Stimulated activated CD8-positive, alpha-beta memory T cell treated with anti-CD3 and anti-CD28 coated beads, Interleukin-12 subunit alpha, Interleukin-12 subunit beta, amount 100 ng/mL, for 1 hour (primary cell): ENCODE measurements at places on chromosomes 6 and 20.
A peak's percentile ranks its signal among the peaks of the same experiment; 100 is the strongest.

GRCh38 chr6:90660931-90661330, 74.1 kb upstream of the MAP3K7 start:
- DNase-seq: no peak

- no peak for DNase-seq
These were observed 347.0 kb downstream of the DOK5 start for GRCh38 chr20:54822386-54822785.

DNA sequence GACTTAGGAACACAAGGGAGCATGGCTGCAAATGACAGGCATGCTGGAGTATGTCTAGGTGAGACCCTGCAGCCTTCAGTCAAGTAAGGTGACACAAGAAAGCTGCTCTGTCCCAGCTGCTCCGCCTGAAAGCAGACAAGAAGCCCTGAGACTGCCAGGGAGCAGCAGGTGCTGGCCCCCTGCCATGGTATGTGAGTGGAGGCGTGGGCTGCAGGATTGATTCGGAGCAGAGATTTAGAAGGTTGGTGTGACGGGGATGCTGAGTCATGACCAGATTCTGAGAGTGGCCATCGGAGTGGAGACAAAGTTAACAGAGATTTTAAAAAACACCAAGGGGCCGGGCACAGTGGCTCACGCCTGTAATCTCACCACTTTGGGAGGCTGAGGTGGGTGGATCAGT, 17.8 kb downstream of the LRP11 start:
- DNase-seq: no peak

- no peak for DNase-seq
These were observed 256.0 kb upstream of the TCF21 start for GRCh38 chr6:133632906-133633305.

- DNase-seq: no peak
These were observed 326.6 kb downstream of the NRN1 start for GRCh38 chr6:5680095-5680494.

GRCh38 chr6:111922454-111923297, 49.4 kb upstream of the FYN start:
- DNase-seq: no peak

GRCh38 chr6:156776840-156777576, at the start of gene ARID1B:
Gene ARID1B (plus strand): TSS chr6:156777378. CDS start chr6:156777681, 303 bp downstream.
- DNase-seq: peak; percentile 66

GRCh38 chr20:31570735-31571617, 34.1 kb upstream of the ID1 start:
- DNase-seq: no peak

DNA sequence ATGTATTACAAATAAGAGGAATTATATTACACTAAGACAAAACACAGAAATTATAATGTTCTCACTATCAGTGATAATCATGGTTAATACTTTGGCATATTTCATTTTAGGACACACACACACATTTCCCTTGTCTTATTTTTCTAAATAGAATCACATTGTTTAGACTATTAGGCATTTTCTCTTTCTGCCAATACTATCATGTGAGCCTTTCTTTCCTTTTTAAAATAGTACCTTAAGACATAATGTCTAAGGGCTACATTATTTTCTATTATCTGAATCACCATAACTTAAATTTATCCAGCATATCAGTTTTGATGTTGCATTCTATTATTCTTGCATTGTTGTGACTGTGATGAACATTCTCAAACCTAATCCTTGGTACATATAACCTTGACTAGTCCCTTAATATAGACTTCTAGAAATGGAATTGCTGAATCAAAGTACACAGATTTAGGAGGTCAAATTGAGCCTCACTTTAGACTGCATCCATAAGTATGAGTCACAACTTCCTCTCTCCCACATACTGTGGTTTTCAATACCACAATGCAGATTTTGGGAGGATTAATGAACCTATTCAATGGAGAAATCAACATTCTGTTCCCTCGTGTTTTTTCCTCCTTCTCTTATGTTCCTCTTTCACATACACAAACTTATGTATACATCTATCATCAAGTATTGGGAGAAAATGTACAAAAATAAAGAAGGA, 212.6 kb downstream of the MOXD1 start:
- DNase-seq: no peak

DNA sequence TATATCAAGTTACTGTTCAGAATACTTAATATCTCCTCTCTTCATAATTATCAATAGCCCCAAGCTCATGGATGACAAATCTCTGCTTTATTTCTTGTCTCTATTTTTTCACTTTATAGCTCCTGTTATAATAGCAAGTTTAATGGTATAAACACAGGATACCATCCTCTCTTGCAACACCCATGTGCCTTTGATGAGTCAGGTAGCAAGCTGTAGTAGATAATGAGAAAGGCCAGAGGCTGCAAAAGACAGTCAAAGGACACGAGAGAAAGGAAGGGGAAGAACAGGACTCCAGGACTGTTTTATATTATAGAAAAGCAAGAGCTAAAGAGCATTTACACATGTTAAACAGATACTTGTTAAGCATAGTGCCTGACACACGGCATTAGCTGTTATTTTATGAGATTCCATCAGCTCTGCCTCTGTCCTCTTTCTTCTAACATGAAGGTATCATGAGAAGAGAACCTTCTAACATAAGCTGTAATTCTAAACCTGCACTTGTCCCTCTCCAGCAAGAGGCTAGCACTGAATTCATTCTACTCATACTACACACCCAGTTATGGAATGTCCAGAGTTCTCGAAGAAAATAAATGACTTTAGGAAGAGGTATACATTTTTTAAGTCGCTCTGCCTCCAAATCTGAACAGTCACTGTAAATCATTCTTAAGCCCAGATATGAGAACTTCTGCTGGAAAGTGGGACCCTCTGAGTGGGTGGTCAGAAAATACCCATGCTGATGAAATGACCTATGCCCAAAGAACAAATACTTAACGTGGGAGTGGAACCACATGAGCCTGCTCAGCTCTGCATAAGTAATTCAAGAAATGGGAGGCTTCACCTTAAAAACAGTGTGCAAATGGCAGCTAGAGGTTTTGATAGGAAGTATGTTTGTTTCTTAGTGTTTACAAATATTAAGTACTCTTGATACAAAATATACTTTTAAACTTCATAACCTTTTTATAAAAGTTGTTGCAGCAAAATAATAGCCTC, 45.0 kb downstream of the NT5E start:
- no peak for DNase-seq

DNA sequence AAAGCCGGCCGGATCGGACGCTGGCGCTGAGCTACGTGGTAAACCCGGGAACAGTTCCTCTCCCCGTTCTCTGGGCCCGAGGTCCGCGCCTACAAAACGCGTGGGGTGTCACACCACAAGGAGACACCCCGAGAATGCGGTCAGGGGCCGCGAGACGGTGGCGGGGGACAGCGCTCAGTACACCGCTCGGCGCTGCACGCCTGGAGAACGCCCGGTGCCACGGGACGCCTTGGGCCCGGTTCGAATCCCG, 670 bp downstream of the NCOA5 start:
- DNase-seq: peak; percentile 31

- no peak for DNase-seq
These were observed 32.0 kb upstream of the POPDC3 start for GRCh38 chr6:105211831-105212230.

- no peak for DNase-seq
These were observed 383.7 kb upstream of the CDH4 start for GRCh38 chr20:60868316-60868891.

GRCh38 chr6:113457198-113457597, 399.9 kb upstream of the MARCKS start:
- no peak for DNase-seq

- DNase-seq: no peak
These were observed 34.9 kb downstream of the C20orf203 start for GRCh38 chr20:32638848-32639247.

DNA sequence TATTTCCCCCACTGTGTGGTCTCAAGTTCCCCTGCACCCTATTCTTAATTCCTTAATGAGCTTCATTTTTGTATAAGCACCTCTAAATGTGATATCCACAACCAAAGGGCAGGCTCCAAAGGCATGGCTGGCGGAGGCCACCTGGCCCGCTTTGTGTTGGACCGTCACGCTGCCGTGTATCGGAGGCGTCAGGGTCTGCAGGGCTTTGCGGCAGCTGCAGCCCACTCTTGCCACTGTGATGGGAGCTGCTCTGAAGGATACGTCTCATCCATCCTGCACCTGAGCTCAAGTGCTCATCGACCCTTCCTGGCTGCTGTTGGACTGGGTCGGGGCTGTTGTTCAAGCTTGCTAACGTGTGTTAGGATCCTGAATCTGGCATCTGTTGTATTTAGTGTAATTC, 177.6 kb downstream of the ARID1B start:
- no peak for DNase-seq

- no peak for DNase-seq
These were observed 21.5 kb upstream of the HLA-C start for GRCh38 chr6:31293343-31293742.
